ENCODE measurements at places on chromosomes 2 and 18. TPM values are rescaled to one million over a fixed set of nuclear protein-coding genes. Genes with fewer than 3 reads are reported as not detected.

The TBR1 gene
- total RNA-seq = 0.05 TPM

DNA sequence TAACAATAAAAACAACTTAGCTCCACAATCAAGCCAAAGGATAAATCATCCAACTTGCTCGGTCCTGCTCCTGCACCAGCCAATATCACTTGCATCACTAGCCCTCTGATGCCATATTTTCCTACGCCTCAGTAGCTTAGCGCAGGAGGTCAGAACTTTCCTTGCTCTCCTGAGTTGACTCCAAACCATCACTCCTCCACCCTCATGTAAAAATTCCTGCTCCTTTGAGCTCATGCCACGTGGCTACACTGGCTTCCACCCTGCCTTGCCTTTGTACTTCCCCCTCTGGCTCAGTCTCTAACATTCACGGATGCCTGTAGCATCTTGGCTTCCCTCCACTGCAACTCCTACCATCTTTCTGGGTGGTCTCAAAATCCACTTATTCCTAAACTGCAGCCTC, 25.2 kb downstream of the AAK1 start:
- DNase-seq = no peak

The MAL gene
- 190 TPM for total RNA-seq

GRCh38 chr2:230152334-230152733, 67.5 kb downstream of the SP110 start:
- no peak for DNase-seq

The HOXD11 gene
- total RNA-seq = not detected

DNA sequence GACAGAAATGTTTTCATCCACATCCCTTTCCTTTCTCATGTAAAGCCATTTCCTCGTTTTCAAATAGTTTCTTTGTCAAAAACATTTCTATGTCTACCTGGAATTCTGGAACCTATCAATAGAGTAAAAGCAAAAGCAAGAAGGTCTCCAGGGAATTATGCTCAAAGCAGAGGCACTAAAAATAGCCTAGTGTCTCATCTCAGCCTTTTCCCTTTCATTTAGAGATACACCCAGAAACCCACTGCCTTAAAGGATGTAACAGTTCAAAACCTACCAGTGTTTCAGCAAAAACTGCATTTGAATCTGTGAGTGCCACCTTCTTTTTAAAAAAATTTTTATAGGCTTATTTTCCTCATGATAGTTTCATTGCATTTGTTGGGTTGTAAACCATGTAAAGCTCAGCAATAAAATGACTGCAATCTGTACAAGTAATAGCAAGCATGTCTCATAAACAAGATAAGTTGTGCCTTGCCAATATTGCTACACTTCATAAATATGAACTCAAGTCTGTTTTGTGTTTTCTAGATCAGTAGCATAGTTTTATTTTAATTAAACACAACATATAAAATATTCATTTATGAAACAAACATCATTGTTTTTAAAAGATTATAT, 927.3 kb upstream of the ACVR2A start:
- no peak for DNase-seq

The ALK gene
- total RNA-seq = 0.19 TPM

GRCh38 chr2:100041946-100042345, 100.4 kb downstream of the AFF3 start:
- no peak for DNase-seq

The EPC2 gene
- total RNA-seq = 22.1 TPM

DNA sequence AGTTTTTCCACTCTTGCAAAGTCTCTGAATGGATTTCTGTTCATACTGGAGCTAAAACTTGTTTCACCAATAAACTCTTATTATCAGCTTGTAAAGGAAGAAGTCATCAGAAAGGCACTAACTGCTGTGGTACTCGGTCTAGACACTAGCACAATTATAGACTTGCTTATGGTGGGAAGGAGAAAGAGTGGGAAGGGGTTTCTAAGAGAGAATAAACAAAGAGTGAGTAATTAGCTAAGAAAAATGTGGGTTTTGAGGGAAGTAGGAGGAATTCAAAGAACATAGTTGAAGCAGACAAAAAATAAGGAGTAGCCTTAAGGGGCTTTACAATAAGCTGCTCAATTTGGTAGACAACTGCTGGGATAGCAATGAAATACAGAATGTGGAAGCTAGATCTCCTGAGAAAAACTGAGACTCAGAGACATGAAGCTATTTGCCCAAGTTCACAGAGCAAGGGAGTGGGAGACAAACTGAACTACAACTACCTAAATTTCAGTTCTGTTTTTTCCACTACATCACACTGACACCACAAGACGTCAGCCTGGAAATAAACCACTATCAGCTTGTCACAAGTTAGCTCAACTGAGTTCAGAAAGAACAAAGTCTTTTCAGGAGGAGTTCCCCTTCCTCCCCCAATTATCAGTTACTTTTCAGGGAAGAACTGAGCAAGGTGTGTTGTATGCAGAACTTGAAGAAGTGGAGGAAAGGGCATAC, 59.7 kb downstream of the MAP4K3 start:
- peak; percentile 17 for DNase-seq

The ALLC gene
- 0.05 TPM for total RNA-seq

DNA sequence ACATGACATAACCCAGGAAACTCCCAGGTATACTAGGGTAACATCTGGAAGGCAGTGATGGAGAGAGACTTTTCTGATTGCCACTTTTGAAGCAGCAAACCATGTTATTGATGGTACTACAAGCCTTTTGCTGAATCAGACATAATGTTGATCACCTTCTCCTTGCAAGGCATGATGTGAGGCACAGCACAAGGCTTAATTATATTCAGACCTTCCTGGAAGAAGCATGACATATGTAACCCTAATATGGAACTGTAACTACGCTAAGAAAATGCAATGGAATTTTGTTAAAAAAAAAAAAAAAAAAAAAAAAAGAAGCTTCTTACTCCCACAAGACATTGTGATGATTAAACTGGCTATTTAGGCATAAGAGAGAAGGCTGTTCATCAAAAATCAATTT, 145.4 kb downstream of the ALK start:
- no peak for DNase-seq

The PIEZO2 gene
- 3.2 TPM for total RNA-seq
